Activated CD8-positive, alpha-beta memory T cell treated with anti-CD3 and anti-CD28 coated beads, Interleukin-2, amount 10 ng/mL, durations not matched to agents 7 days and 5 days (primary cell): ENCODE measurements at places on chromosomes 6 and 20. TPM values are rescaled to one million over a fixed set of nuclear protein-coding genes. Genes with fewer than 3 reads are reported as not detected.

The HDGFL1 gene
- total RNA-seq, result not detected

The SIRPA gene
- not detected for total RNA-seq

The RBM39 gene
- 360 TPM for total RNA-seq

The SMLR1 gene
- not detected for total RNA-seq

The BPHL gene
- total RNA-seq, result 5.3 TPM

The UNC93A gene
- not detected for total RNA-seq

The FAM8A1 gene
- total RNA-seq, result 9.0 TPM

The HUS1B gene
- 1.2 TPM for total RNA-seq

The C20orf144 gene
- total RNA-seq, result 0.53 TPM

The NHSL1 gene
- 0.20 TPM for total RNA-seq

The VWA7 gene
- 5.7 TPM for total RNA-seq

The ETV7 gene
- total RNA-seq, result 5.9 TPM

The DEFB132 gene
- not detected for total RNA-seq

The GJA1 gene
- not detected for total RNA-seq

The GSTA3 gene
- not detected for total RNA-seq

The CLPSL2 gene
- not detected for total RNA-seq

The PHACTR3 gene
- not detected for total RNA-seq

The DPPA5 gene
- not detected for total RNA-seq
